NCI-H526 (cell line): ENCODE measurements at places on chromosomes 6 and 20.

DNA sequence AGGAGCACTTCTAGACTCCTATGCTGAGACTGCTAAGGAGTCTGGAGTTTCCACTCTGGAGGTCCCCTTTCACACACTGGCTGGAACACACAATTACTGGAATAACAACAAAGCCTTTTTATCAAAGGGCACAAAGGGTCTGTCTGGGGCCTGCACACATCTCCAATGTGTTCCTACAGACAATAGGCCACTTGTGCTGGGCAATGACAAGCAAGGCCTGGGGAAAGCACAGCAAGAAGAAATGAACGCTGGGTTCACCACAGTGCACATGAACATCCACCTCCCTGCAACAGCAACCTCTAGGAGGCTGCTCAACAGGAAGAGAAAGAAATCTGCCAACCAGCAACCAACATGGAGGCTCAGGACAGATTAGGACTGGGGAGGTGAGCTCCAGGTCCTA is 43.9 kb downstream of the TRPC4AP start:
- no peak for DNase-seq

GRCh38 chr6:20092071-20092566 is 120.2 kb downstream of the MBOAT1 start:
- peak; percentile 66 for DNase-seq

DNA sequence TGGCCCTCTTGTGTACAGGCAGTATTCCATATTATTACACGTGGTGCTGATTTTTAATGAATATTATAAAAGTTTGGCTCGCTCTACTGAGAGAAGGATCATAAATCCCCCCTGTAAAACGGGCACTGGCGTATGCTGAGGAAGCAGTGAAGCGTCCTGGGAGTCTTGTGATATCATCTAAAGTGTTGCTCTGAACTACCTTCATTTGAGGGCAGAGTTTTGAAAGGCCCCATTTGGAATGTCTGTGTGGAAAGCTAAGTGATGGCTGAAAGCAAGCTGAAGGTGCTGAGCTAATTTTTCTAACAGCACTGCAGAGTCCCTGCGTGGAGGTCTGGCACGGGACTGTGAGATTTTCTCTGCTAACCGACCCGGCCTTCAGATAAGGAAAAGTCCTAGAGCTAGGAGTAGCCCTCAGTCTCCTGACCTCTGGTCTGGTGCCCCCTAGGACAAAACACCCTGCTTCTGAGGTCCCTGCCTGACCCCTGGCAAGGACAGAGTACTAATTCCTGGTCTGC is 1.3 kb upstream of the BACH2 start:
- DNase-seq, result no peak

DNA sequence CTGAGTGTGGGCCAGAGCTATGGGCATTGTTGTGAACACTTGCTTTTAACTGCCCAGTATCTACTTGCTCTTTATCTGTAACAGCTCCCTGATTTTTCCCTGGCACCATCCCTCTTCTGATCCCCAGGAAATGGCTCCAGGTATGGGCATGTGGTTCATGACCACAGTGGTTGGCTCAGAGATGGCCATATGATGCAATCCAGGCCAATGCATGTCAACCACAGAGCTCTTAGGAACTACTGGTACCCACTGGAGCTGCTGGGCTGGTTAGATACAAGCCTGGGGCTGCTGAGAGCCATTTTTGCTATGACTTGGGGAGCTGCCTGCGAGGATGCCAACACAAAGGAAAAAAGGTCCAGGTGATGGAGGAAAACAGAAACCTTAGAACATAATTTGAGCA is 55.6 kb downstream of the KCNB1 start:
- no peak for DNase-seq

DNA sequence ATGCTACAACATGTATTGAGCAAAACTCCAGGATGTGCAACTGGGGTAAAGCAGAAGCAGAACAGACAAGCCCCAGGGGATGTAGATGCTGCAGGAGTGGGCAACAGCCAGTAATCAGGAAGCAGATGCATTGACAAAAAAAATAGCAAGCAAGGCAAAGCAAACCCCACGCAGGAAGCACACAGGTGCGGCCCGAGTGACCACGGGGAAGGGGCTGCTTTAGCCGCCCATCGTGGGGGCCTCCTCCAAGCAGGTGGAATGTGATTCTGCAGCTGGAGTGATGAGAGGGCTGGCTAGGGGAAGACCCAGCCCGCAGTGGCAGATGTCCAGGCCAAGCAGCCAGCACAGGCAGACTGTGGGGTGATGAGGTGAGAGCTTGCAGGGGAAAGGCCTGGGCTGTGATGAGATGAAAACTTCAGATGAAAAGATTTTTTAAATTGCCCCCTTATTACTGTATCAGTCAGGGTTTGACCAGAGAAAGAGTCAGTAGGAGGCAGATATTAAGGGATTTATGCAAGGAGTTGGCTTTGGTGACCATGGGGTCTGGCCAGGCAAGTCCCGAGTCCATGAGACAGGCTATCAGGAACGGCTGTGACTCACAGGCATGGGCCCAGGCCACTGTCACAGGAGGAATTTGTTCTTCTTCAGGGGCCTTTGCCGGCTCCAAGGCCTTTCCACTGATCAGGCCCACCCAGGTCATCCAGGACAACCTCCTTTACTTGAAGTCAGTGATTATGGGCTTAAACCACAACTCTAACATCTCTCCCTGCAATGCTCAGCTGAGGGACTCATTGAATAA is 207.6 kb downstream of the ANKRD60 start:
- DNase-seq, result no peak

DNA sequence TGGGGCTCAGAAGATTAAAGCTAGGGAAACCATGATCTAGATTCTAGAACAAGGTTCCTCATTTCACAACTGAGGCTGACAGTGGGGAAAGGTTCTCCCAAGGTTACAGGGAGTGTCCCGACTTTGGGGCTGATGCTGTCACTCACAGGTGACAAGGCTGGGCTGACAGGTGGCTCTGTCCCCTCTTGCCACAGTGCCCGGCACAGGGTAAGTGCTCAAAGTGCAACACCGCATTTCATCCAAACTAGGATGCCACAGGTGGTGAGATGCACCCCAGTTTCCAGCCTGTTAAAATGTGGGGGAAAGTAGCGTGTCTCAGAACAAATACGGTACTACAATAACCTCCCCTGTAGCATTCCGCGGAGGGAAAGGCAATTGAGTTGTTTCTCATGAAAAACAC is 7.8 kb downstream of the ZBP1 start:
- DNase-seq, result no peak

DNA sequence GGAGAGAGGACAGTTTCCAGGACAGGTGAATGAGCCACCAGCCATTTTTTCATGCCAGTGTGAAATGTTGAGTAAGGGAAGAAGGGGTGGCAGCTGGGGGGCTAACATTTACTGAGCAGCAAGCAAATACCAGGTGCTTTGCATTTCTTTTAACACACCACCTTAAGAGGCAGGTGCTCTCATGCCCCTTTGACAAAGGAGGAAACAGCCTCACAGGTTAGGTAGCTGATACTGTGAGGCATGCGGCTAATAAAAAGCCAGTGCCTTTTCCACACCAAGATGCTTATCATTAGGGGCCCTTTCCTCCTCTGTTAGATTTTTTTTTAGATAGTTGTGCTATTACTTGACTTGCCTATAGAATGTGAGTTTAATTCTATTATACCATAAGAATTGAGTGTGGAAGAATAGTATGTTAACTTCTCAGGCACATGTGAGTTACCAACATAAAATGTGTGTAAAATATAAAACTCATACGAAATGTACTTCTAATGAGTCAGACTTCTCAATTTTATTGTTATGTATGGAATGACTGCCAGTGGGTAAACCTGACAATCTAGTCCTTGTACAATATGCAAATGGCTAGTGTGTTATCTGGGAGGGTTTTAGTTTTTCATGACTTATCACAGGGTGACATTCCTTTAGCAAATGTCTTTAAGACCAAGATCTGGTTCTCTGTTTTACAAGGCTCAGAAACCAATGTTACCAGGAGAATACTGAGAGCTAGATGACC is 260.0 kb downstream of the TMEM242 start:
- peak; percentile 76 for DNase-seq

DNA sequence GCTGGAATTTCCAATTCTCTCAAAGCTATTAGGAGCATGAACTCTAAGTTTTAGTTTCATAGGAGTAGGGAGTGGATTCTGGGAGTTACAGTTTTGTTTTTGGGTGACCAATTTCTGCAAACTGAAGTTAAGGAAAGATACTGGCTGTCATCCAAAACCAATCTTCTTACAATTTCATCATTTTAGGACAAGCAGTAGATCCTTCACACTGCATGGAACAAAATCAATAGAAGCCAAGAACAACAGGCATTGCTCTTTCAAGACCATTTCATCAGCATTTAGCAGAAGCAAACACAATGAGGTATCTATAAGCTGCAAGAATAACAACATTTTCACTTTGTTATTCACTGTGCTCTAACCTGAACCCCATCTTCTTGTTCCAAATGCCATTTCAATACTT is 173.0 kb downstream of the GMDS start:
- no peak for DNase-seq

DNA sequence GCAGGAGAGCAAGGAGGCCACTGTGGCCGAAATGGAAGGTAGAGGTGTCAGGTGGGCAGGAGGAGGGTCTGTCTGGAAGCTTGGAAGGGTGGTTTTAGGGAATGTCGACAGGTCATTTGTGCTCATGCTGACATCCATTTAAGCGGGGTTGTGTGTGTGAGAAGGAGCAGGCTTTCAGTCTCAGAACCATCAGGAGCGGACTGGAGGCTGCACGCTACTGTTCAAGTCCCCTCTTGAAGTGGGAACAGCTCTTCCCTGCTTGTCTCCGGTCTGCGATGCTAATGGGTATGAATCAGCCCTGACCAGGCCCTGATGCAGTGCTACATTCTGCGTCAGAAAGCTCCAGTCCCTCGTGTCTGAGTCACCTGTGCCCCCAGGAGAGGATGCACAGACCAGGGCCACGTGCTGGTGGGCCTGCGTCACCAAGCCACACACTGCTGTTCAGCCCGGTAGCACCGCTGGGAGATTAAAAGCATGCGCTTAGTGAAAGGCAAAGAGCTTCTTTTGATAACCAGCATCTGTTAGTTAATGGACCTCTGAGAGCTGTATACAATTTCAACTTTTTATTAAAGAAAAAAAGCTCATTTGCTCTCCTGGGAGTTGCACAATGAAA is 58.0 kb downstream of the APCDD1L start:
- DNase-seq, result no peak

DNA sequence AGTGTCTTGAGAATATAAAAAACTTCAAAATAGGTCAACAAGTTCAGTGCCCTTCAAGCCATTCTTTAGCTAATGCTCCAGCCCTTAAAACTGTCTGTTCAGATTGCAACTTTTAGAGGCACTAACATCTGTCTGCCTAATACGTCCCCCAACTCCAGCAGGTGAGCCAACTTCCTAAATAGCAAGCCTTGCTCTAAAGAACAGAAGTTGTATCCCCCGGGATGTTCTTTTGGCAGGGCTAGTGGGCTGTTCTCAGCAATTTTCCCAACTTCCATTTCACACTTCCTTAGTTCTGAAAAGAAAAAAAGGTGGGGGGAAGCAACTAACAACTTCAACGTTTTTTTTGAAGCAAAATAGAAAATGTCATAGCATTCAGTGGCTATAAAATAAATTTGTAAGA is 290.0 kb upstream of the PTCHD4 start:
- DNase-seq, result no peak
